ENCODE measurements at places on chromosomes 6 and 20. TPM values are rescaled to one million over a fixed set of nuclear protein-coding genes. Genes with fewer than 3 reads are reported as not detected.

DNA sequence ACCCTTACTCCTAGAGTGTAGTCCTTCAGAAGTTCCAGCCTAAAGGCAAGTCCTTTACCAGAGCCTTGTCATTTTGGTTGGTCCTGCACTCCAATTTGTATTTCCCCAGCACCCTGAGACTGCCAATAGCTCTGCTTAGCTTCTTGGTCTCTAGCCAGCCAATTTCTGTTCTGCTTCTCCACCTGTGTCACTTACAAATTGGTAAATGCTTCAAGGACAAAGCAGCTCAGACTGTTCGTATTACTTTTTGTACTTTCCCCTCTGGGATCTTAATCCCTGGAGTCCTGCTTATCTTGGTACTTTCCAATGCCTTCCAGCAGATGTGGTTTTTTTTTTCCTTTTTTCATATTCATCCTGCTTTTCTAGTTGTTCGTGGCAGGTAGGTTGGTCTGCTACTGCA lies 25.7 kb downstream of the PIGU start:
- H3K4me3 ChIP-seq: no peak overlapping the region
- no peaks in the 10 kb centered on the region for H3K4me1 ChIP-seq
- no peak for DNase-seq

Gene CASP8AP2
- 24.9 TPM for total RNA-seq

- no peak for DNase-seq
- H3K27me3 ChIP-seq: no peaks in the 10 kb centered on the region
- H3K27ac ChIP-seq: no peak overlapping the region
- no peak overlapping the region for H3K4me3 ChIP-seq
- no peaks in the 10 kb centered on the region for H3K4me1 ChIP-seq
Observed at GRCh38 chr6:37987018-37987417, 167.5 kb downstream of the ZFAND3 start.

DNA sequence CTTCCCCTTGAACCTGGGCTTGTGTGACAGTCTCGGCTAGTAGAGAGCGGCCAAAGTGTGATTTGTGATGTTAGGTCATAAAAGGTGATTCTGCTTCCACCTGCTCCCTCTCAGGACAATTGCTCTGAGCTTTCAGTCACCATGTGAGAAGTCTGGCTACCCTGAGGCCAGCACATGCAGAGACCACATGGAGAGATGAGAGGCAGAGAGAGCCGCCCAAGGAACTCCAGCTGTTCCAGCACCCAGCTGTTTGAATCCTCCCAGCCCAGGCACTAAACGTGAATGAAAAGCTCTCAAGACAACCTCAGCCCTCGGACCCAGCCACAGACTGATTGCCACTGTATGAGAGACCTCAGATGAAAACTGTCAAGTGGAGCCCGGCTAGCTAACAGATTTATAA lies 143.4 kb upstream of the EEF1E1 start:
- H3K27ac ChIP-seq: no peak overlapping the region
- H3K4me1 ChIP-seq: no peaks in the 10 kb centered on the region
- H3K4me3 ChIP-seq: no peak overlapping the region
- no peaks in the 10 kb centered on the region for H3K36me3 ChIP-seq

DNA sequence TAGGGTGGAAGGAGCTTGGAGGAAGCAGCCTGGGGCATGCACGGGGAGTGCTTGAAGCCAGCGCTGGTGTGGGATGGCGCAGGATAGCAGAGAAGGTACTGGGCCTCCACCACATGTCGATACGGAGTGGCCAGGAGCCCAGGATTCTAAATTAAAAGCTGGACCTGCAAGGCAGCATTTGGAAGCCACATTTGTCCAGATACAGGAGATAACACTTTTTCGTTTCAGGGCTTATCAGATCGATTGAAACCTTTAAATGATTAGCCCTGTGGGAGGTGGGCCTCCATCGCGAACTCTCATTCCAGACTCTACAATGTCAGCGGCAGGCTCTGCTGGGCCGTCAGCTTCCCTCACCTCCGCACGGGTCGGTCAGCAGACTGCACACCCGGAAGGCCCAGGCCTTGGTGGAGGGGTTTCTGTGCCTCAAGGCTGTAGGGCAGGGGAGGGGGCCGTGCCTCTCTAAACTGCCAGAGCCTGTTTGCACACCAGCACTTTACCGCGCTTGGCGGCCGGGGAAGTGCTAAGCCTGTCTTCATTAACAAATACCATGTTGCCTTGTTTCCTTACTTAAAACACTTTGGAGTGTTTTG lies 17.9 kb downstream of the EDN3 start:
- no peak for DNase-seq
- no peaks in the 10 kb centered on the region for H3K36me3 ChIP-seq
- no peaks in the 10 kb centered on the region for H3K4me1 ChIP-seq
- no peak overlapping the region for H3K4me3 ChIP-seq
- H3K27me3 ChIP-seq: no peaks in the 10 kb centered on the region

GRCh38 chr6:108831104-108831503 lies 17.1 kb upstream of the ARMC2 start:
- no peaks in the 10 kb centered on the region for H3K36me3 ChIP-seq
- no peak for DNase-seq
- no peaks in the 10 kb centered on the region for H3K27me3 ChIP-seq
- H3K4me3 ChIP-seq: peak overlapping the region; percentile 10
- peak overlapping the region; percentile 75 for H3K27ac ChIP-seq

GRCh38 chr6:126429866-126430265 lies 90.0 kb downstream of the CENPW start:
- no peaks in the 10 kb centered on the region for H3K36me3 ChIP-seq
- H3K4me1 ChIP-seq: no peaks in the 10 kb centered on the region
- no peak overlapping the region for H3K4me3 ChIP-seq
- no peak for DNase-seq
- no peaks in the 10 kb centered on the region for H3K27me3 ChIP-seq

Gene AIF1
- 28.2 TPM for total RNA-seq

Gene UBE2C
- total RNA-seq: 1.2 TPM

DNA sequence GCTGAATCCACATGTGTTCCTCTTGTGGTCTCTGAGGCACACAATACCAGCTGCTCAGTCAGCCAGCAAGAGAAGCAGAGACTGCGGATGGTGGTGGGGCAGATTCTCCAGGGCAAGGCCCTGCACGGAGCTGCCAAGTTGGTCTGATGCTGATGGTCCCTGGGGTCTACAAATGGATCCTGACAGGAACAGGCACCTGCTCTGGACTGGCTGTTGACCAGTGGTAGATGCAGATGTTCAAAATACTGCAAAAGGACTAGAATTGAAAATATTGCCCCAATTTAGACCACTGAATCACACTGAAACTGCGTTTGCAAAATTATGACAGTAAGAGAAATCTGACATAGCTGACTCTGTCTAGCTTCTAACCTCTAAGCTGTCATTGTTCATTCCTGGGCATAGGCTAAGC lies 29.6 kb upstream of the TUBB2A start:
- no peaks in the 10 kb centered on the region for H3K27me3 ChIP-seq
- no peaks in the 10 kb centered on the region for H3K36me3 ChIP-seq
- DNase-seq: no peak
- H3K27ac ChIP-seq: no peak overlapping the region
- H3K4me1 ChIP-seq: no peaks in the 10 kb centered on the region

DNA sequence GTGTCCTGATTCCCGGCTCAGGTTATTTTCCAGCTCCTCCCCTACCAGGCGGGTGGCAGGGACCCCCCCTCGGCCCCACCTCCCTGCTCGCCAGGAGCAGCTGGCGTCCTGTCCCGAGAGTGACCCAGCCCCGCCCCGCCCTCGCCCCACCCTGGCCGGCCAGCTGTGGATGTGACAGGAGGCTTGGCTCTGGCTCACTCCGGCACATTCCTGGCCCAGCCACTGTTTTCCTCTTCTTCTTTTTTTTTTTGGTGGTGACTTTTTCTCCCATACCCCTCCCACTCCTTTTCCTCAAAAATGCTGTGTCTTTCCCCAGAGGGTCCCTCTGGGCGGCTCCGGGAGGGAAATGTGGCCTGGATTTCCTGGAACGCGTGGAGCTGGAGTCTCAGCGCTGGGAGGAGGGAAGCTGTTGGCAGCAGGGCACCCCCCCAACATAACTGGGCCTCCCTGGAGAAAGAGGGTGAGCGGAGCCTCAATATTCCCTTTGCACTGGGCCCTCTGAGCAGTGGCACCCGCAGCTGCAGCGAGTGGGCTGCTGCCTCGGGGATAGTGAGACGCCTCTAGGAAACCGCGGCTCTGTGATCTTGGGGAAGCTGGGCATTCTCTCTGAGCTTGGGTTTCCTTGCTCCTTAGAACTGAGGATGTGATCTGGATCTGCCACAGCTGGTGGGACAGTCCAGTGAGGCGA lies 28.3 kb upstream of the CSNK2A1 start:
- H3K36me3 ChIP-seq: no peaks in the 10 kb centered on the region
- H3K4me1 ChIP-seq: no peaks in the 10 kb centered on the region
- no peak overlapping the region for H3K27ac ChIP-seq
- H3K4me3 ChIP-seq: peak overlapping the region; percentile 36
- H3K27me3 ChIP-seq: peaks cover 3% of the 10 kb centered on the region
- peak; percentile 30 for DNase-seq

Gene CST1
- total RNA-seq: not detected

GRCh38 chr6:2531426-2532215 lies 219.1 kb downstream of the MYLK4 start:
- no peak overlapping the region for H3K27ac ChIP-seq
- no peak overlapping the region for H3K4me3 ChIP-seq
- no peaks in the 10 kb centered on the region for H3K36me3 ChIP-seq
- H3K27me3 ChIP-seq: no peaks in the 10 kb centered on the region

GRCh38 chr20:51450221-51450712 lies 92.3 kb downstream of the NFATC2 start:
- H3K27me3 ChIP-seq: no peaks in the 10 kb centered on the region
- H3K4me1 ChIP-seq: peaks cover 8% of the 10 kb centered on the region
- no peak overlapping the region for H3K27ac ChIP-seq
- no peak overlapping the region for H3K4me3 ChIP-seq

Gene VWA7
- total RNA-seq: 1.6 TPM

GRCh38 chr6:31711233-31711632 lies 3.9 kb upstream of the LY6G6D start:
- no peaks in the 10 kb centered on the region for H3K36me3 ChIP-seq
- no peak for DNase-seq
- H3K4me3 ChIP-seq: no peak overlapping the region
- H3K4me1 ChIP-seq: no peaks in the 10 kb centered on the region

Gene KIAA0408
- 3.3 TPM for total RNA-seq

Gene BEND3
- 3.6 TPM for total RNA-seq

GRCh38 chr20:3995067-3995748 lies 20.1 kb downstream of the RNF24 start:
- no peak overlapping the region for H3K27ac ChIP-seq
- DNase-seq: no peak
- no peaks in the 10 kb centered on the region for H3K4me1 ChIP-seq
- H3K36me3 ChIP-seq: no peaks in the 10 kb centered on the region
- H3K27me3 ChIP-seq: no peaks in the 10 kb centered on the region
- no peak overlapping the region for H3K4me3 ChIP-seq

- no peak for DNase-seq
- H3K27ac ChIP-seq: no peak overlapping the region
- no peaks in the 10 kb centered on the region for H3K36me3 ChIP-seq
Observed at GRCh38 chr20:14335052-14335451, 2.4 kb downstream of the FLRT3 start.

Gene PI3
- total RNA-seq: 5.9 TPM

Gene ANKRD66
- not detected for total RNA-seq

- no peak overlapping the region for H3K4me3 ChIP-seq
- H3K27me3 ChIP-seq: no peaks in the 10 kb centered on the region
- no peaks in the 10 kb centered on the region for H3K4me1 ChIP-seq
- no peak for DNase-seq
- no peaks in the 10 kb centered on the region for H3K36me3 ChIP-seq
Observed at GRCh38 chr6:23841116-23841515, 284.9 kb upstream of the NRSN1 start.

GRCh38 chr6:157289764-157290163 lies 33.6 kb downstream of the TMEM242 start:
- H3K4me3 ChIP-seq: no peak overlapping the region
- H3K27ac ChIP-seq: no peak overlapping the region
- H3K4me1 ChIP-seq: no peaks in the 10 kb centered on the region

Gene TAGAP
- total RNA-seq: 4.2 TPM

DNA sequence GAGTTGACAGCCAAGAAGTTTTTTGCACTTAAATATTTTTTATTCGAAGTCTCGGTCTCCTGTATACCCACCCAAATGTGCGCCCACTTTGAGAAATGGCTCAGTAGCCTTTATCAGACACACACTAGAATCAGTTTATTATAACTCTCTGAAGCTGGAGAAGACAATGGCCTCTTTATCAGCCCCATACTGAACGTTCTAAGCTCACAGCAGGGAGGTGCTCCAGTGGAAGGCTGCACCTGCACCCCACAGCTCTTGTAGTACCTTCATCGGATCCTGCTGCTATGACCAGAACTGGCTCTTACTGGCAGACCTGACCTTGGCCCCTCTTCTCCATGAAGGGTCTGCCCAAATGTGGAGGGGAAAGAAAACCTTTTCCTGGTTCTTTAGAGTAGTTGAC lies 165.0 kb upstream of the SCGN start:
- H3K4me3 ChIP-seq: no peak overlapping the region
- no peaks in the 10 kb centered on the region for H3K4me1 ChIP-seq
- no peak overlapping the region for H3K27ac ChIP-seq
- no peak for DNase-seq
- H3K27me3 ChIP-seq: no peaks in the 10 kb centered on the region

Gene OR2H2
- total RNA-seq: not detected

Gene CD2AP
- 34.4 TPM for total RNA-seq

DNA sequence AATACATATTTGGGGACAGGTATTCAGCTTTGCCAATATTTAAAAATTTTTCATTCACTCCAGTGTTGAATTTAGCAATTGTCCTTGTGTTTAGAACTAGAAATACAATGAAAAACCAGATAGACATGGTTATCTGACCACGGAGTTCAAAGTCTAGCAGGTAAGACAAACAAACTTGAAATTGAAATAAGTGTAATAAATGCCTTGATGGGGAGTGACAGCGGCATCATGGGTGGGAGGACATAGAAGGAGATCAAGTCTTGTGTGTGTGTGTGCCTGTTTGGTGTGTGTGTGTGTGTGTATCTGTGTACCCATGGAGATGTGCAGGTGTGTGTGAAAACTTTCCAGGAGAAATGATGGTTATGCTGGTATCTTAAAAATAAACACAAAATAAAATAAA lies 750.0 kb upstream of the CITED2 start:
- DNase-seq: no peak
- H3K27me3 ChIP-seq: no peaks in the 10 kb centered on the region
- no peak overlapping the region for H3K4me3 ChIP-seq

GRCh38 chr6:56450882-56451739 lies 191.6 kb downstream of the DST start:
- no peaks in the 10 kb centered on the region for H3K4me1 ChIP-seq
- no peak overlapping the region for H3K27ac ChIP-seq
- H3K36me3 ChIP-seq: no peaks in the 10 kb centered on the region
- no peaks in the 10 kb centered on the region for H3K27me3 ChIP-seq
- DNase-seq: no peak

All from breast epithelium (tissue), 4 donors.